ENCODE measurements at places on chromosomes 4 and X. TPM values are rescaled to one million over a fixed set of nuclear protein-coding genes. Genes with fewer than 3 reads are reported as not detected.

SSX5 gene
- not detected for total RNA-seq

PNCK gene
- total RNA-seq, result 1.0 TPM

ADAM29 gene
- not detected for total RNA-seq

FAM47A gene
- not detected for total RNA-seq

DNA sequence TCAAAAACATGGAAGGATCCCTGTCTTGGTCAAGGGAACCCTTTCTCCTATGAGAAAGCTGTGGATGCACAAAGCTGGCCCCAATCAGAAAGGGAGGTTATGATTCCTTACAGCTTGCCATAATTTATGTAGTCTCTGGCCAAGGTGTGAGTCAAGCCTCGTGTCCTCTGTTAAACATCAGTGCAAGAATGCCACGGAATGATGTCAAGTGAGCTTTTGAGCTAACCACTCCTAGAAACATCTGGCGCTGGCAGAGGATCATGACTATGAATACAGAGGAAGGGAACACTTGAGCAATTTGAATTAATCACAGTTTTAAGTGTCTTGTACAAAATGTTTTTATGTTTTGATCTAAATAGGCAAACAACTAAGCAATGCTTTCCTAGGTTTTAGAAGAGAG lies 51.5 kb upstream of the RAP2C start:
- no peak for DNase-seq

DNA sequence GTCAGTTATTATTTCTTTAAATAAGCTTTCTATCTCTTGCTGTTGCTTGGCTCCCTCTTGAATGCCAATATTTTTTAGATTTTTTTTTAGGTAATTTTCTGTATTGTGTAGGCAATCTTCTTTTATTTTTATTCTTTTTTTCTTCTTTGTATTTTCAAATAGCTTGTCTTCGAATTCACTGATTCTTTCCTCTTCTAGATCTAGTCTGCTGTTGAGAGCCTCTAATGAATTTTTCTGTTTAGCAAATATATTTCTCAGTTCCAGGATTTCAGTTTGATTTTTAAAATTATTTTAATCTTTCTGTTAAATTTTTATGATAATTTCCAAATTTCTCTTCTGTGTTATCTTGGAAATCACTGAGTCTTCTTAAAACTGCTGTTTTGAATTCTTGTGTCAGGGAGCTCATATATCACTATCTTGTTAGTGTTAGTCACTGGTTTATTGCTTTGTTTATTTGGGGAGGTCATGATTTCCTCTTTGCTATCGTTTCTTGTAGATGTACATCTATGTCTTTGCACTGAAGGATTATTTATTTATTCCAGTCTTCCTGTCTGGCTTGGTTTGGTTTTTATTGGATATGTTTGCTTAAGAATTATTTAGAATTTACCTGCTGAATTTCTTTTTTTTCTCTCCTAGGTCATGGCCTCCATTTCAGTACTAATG lies 39.9 kb upstream of the GPRIN3 start:
- no peak for DNase-seq

DNA sequence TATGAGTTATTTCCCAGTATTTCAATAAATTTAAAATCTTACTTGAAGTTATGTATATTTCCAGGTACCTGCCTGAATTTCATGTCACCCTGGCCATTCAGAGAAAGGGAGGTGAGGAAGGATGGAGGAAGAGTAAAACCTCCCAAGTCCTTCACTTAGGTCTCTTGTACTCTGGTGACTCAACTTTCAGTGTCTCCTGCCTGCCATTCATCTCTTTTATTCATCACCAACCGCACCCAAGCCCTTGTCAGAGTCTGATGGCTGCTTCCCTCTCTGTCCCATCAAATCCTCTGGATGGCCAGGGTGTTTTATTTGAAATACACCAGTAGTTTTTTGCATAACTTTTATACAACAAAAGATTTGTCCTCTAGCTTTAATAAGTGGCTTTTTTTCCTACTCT lies 17.8 kb downstream of the TMPRSS11E start:
- DNase-seq, result no peak

DNA sequence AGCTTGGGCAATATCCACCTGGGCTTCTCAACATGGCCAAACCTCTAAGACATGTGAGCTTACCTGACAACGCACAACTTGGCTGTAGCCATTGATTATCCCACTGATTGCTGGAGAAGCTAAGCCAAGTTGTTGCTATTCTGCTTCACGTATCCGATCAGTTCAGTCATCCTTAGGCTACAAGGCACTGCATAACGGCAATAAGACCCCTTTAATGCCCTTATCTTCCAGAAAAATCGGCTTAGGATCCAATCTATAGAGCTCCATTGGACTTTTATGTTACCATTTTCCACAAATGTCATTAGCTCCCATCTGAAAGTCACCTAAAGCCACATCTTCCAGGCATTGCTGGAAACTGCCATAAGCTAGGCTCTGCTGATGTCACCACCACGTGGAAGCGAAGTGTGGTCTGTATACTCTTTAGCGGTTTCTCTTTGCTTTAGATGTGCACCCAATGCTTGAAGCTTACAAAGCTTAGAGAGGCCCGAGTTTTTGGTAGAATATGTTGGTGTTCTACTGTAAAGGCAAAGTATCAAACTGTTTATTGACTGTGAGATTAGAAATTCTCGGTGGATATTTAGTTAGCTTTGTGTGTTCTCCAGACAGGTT lies 163.1 kb downstream of the CPE start:
- DNase-seq, result peak; percentile 6

Data from CD4-positive, alpha-beta T cell (primary cell).